SK-N-SH (cell line): ENCODE measurements at places on chromosomes 6 and 20.

- DNase-seq: no peak
Measured at GRCh38 chr6:168678077-168678476, 237.1 kb downstream of the SMOC2 start.

GRCh38 chr6:163985710-163986109, 571.2 kb downstream of the QKI start:
- DNase-seq: no peak

- DNase-seq: no peak
Measured at GRCh38 chr6:157800420-157801237, 22.4 kb upstream of the SNX9 start.

GRCh38 chr6:22150368-22151035, 146.3 kb downstream of the PRL start:
- DNase-seq: no peak

GRCh38 chr20:13771853-13772453, 12.8 kb downstream of the ESF1 start:
- DNase-seq: peak; percentile 50

GRCh38 chr20:57240581-57241362, 25.7 kb downstream of the BMP7 start:
- DNase-seq: no peak

DNA sequence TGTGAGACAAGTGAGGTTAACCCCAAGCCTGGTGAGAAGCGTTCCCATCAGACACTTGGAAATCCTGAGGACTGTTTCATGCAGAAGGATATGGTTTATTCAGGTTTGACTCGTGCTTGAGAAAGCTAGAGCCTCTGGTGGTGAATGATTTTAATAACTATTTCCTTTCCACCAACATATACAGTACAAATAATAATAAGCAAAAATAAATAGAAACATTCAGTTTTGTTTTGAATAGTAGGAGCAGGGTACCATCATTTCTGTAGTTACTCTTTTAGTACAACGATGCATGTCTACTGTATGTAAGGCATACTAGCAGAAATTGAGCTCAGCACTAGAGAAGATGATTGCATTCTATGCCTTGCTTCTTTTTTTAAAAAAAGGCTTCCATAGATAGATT, 33.5 kb downstream of the PLG start:
- DNase-seq: no peak

DNA sequence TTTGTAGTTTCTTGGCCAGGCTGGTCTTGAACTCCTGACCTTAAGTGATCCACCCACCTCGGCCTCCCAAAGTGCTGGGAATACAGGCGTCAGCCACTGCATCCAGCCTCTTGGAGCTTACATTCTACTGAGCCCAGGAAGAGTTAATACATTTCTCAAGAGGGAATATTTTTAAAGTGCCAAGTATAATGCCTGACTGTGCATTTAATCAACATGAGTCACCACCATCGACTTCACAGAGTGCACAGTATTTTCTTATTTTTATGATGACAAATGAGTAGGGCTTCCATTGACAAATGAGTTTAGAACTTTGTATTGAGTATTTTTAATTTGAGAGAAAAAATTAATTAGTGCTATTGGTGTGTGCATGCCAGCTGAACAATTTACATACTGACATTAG, 72.2 kb downstream of the SASH1 start:
- no peak for DNase-seq

GRCh38 chr20:47620808-47621805, 119.4 kb downstream of the NCOA3 start:
- peak; percentile 39 for DNase-seq

GRCh38 chr6:90820436-90820835, 233.6 kb upstream of the MAP3K7 start:
- no peak for DNase-seq

- DNase-seq: no peak
Measured at GRCh38 chr6:118212451-118213173, 305.5 kb downstream of the SLC35F1 start.

GRCh38 chr6:56914798-56915658, 39.9 kb upstream of the BEND6 start:
- DNase-seq: peak; percentile 61

DNA sequence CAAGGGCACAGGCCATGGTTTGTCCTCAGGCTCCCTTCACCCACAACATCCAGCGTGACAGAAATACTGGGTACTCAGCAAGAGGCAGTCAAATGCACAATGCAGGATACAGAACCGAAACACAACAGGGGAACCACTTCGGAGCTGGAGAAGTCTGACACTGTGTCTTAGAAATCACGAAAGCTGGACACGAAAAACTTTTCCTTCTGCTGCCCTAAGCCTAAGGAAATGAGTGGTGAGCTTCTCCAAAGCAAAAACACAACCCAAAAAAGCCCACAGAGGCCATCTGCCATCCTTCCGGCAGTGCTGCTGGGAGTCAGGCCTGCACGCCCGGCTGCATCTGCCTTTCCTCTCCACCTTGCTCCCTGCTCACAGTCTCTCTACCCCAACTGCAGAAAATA, 106.3 kb downstream of the SLC23A2 start:
- DNase-seq: no peak

DNA sequence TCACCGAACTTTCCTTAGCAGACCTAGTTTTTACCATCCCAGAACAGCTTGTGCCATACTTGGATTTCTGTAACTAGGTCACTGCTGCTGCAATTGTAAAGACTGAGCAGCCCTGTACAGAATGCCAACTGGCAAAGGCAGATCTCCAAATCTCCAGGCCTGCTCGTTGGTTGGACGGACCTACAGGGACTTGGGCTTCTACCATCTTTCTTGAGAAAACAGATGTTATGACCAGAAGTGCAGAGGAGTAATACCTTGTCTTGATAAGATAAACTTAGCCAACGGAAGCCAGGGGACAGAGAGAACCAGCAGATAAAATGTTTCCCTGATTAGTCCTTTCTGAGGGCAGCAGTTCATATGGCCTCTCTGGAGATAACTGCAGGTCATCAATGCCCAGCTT, 304.1 kb downstream of the RFPL4B start:
- no peak for DNase-seq

DNA sequence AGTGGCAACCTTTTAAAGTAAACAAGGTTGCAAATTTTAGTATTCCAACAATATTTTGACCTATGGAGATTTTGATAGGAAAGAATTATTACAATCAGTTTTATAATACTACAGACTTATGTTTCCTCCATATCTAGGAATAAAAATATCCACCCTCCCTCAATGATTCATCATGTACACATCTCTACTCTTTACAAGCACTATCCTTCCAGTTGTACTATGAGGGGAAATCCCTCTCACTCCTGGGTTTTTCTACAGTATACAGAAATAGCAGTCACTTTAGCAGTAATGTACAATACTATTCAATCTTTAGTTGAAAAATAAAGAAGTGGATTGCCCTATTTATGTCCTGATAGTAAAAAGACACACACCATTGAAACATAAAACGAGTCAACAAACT, 46.3 kb upstream of the SCML4 start:
- DNase-seq: no peak

DNA sequence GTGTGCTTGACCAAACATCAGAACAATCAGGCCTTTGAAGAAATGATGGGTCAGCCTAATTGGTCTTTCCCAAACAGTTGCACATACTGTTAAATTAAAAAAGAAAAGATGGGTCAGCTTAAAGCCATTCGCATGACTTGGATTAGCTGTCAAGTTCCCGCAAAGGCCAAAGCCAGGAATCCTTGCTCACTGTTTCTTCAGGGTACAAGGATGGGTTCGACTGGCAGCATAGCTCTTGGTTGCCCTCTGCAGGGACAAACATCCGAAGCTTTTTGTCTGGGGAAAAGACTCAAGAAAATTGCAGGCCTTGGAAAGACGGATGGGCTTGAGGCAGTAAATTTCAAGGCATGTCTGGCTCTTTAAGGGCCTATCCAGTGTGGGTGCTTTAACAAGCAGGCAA, 168.0 kb downstream of the HDGFL1 start:
- DNase-seq: no peak

GRCh38 chr6:42720739-42721138, 1.7 kb downstream of the PRPH2 start:
- no peak for DNase-seq

DNA sequence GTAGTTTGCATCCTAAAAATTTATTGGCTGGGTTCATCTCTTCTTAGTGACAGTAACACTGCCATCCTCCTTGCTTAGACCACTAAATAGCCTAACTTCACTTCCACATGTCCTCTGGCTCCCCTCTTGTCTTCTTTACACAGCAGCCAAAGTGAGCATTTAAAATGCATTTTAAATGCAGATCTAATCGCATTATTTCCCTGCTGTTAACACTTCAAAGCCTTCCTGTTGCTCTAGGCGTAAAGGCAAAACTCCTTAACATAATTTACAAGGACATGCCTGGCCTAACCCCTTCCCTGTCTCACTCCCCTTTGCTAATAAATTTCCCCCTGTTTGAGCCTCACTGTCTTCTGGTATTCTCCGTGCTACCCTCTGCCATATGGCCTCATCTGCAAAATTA, 26.5 kb downstream of the NKAIN2 start:
- DNase-seq: no peak

- peak; percentile 4 for DNase-seq
Measured at GRCh38 chr20:1588533-1589460, 31.0 kb downstream of the SIRPB1 start.

GRCh38 chr20:58293453-58293852, 16.1 kb upstream of the RAB22A start:
- DNase-seq: peak; percentile 61

- no peak for DNase-seq
Measured at GRCh38 chr20:32527052-32527446, 58.1 kb downstream of the NOL4L start.

- DNase-seq: peak; percentile 55
Measured at GRCh38 chr20:36541768-36542488, 609 bp downstream of the MYL9 start.

GRCh38 chr20:8057871-8058270, 38.3 kb upstream of the TMX4 start:
- DNase-seq: no peak

DNA sequence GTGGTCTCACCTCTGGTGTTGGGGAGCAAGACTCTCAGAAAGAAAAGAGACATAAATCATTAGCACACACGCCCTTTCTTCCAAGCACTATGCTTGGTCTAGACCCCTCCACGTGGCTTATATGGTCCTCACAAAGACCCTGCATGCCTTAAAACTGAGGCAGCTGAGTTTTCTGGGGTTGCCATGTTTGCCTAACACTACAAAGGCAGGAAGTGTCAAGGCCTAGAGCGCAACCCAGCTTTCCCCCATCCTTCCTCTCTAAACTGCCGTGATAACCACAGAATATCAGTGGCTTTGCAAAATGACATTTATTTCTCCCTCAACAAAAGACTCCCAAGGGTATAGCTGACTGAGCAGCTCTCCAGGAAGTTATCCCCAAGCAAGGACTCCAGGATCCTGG, 146.5 kb upstream of the TOP1 start:
- no peak for DNase-seq

- DNase-seq: no peak
Measured at GRCh38 chr6:16471222-16471909, 233.0 kb downstream of the GMPR start.

DNA sequence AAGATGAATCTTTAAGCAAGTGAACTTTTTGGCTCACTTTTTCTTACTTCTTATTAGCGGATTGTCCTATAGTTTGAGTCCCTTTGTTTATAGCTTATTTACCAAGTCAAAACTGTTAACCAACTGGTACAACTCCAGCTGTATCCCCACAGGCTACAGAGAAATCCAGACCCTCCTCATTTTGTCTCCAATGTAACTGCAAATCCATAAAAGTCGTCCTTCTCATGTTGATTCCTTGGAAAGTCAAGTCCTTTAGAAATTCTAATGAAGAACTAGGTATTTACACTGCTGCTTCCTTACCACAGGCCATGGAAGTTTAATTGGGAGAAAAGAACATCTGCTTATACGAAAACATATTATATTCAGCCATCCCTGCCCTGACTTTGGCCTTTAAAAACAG, 729.1 kb upstream of the NRSN1 start:
- no peak for DNase-seq

GRCh38 chr20:47817573-47817972, 32.3 kb upstream of the SULF2 start:
- no peak for DNase-seq

- DNase-seq: no peak
Measured at GRCh38 chr6:135235716-135236115, 54.6 kb downstream of the MYB start.

DNA sequence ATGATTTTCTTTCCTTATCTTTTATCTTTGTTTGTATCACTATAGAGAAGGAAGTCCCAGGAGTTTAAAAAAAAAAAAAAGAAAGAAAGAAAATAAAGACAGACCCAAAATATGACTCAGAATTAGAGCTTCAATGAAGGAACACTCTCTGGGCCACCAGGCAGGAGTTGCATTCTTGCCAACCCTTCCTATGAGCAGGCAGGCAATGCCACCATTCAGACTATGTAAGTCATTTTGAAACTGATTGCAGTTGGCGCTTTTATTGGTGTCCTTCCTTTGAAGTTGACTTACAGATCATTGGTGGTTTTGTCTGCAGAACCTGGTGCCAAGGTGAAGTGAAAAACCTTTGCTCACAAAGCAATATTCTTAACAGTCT, 50.3 kb downstream of the MYB start:
- DNase-seq: no peak

- DNase-seq: no peak
Measured at GRCh38 chr20:18511571-18511970, 3.8 kb downstream of the SEC23B start.

DNA sequence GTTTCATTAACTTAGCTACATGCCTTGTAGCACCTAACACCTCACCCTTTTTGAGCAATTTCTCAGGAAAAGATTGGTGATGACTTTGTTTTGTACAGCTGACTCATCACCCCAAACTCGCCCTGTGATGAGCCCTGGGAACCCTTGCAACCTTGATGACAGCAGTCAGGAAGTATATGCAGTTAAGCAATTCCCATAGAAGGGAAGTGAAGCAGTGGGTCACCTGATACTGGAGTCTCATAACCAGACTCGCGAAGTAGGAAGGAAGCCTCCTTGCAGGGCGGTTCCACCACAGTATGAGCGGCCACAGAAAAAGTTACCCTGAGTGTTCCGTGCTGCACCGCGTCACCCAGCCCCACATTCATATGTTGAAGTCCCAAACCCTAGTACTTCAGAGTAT, 82.0 kb upstream of the EDN1 start:
- DNase-seq: no peak

DNA sequence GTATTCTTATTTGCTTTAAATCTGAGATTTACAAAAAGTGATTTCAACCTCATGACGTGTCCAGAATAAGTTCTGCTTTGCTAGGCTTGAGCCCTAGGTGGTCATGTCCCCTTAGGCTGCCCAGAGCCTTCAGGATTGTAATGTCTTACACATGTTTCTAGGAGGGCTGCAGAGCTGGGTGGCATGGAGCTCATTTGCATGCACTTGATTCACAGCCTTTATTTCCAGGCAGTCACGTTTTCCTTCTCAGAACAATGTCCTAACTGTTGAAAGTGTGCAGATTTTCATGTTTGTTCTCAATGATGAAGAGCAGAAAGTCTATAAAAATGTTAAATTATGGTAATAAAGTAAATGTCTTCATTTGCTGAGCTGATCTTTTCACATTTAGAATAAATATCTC, 448.6 kb upstream of the SOX4 start:
- peak; percentile 30 for DNase-seq

DNA sequence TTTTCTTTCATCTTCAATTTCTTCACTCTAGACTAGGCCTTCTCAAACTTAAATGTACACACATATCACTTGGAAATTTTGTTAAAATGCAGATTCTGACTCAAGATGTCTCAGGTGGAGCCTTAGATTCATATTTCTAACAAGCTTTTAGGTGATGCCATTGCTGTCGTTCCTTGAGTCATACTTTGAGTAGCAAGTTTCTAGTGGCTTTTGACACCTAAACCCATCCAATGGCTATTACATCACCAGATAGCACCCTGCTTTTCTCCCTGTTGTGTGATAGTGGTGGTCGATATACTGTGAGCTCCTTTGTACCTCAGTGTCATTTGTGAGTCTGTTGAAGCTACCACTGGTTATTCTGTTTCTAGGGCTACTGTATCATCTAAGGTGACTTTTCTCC, 34.8 kb upstream of the BAG2 start:
- no peak for DNase-seq
